ENCODE measurements at places on chromosomes 4 and X.

GRCh38 chr4:71133491-71133890, 140.0 kb downstream of the DCK start:
- no peak for DNase-seq

- DNase-seq = no peak
Measured at GRCh38 chrX:28321286-28321685, 266.0 kb upstream of the IL1RAPL1 start.

GRCh38 chrX:12089740-12090139, 48.5 kb upstream of the FRMPD4 start:
- no peak for DNase-seq

DNA sequence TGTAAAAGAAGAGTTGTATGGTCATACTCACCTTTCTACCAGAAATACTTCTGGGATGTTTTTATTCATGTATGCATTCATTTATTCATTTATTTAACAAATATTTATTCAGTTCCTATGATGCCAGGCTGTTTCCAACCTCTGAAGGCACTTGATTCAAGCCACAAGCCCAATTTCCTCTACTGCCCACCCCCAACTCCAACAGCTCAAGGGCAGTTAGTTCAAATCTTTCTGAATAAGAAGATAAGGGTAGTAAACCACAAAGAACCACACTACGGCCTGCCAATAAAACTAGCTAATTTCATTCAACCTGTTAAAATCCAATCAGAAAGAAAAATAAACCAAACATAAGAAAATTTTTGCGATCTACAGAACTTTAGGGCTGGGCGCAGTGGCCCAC, 31.2 kb downstream of the LRBA start:
- no peak for DNase-seq

DNA sequence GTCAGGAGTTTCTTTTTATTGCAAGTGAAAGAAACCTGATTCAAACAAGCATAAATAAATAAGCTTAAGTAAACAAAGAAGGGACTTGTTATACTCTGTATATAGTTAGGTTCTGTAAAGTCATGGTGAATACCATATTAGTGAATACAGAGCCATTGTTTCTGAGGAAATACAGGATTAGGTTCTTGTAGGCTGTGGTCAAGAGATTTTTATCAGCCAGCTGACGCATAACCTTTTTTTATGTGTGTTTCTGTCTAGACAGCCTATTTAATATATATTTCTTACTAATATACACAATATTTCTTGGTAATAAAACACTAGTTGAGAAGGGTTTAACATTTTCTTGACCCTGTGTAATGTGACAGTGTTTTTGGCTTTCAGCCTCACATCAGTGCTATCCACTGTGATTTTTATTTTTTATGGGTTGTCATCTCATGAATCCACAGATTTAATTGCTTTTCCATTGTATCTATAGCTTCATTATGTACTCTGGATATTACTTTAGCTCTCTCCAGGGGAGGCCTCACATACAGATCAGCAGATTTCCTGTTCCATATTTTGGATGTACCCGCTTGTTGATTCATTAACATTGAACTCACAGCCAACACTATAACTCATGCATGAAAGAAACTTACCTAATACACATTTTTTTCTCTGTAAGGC, 8.0 kb downstream of the HERC3 start:
- no peak for DNase-seq

DNA sequence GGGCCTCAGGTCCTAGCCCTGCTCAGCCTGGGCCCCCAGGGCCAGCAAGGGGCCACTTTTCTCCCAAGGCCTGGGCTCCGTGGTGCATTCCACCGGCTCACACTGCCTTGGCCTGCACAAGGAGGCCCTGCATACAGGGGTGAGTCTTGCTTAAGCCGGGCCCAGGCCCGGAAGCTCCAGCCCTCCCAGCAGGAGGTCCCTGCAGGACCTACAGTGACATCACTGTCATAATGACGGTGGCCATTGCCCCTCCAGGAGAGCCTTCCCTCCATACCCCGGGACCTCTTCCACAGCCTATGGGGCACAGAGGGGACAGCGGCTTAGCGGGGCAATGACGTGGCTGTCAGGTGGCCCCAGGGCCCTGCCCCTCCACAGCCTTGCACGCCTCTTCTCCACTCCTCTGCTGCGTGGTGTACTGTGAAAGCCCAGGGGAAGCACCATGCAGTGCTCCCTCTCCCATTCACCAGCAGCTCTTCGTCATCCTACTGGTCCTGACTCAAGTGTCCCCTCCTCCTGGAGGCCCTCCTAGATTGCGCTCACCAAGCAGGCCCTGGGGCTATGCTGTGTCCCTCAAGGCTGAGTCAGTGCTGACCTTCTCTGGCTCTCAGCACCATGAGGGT, 32.3 kb upstream of the AFAP1 start:
- DNase-seq = no peak

DNA sequence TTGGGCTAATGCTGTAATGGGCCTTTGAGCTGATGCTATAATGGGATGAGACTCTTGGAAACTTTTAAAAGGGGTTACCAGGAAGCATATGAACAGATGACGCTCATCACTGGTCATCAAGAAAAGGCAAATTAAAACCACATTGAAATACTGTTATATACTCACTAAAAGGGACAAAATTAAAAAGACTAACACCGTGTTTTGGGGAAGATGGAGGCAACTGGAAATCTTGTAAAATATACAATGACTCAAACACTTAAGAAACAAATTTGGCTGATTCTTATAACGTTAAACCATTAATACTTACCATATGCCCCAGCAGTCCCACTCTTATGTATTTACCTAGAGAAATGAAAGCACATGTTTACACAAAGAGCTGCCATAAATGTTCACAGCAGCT, 207.2 kb upstream of the GPRIN3 start:
- no peak for DNase-seq

DNA sequence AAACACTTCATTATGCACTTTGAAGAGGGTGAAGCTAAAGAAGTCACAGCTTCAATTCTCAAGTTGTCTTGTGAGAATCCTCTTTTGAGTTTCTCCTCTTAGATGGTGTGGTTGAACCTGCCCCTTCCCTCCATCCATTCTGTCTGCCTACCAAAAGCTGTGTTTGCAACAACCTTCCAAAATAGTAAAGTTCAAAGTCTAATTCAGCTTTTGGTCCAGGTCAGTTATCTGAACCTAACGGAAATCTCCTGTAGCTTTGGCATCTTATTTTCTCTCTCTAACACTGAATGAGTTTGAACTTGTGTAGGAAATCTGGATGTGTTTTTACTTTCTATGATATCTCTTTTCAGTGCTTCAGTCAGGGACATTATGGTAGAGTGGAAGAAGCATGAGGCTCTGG, 201.7 kb upstream of the AR start:
- DNase-seq = no peak

DNA sequence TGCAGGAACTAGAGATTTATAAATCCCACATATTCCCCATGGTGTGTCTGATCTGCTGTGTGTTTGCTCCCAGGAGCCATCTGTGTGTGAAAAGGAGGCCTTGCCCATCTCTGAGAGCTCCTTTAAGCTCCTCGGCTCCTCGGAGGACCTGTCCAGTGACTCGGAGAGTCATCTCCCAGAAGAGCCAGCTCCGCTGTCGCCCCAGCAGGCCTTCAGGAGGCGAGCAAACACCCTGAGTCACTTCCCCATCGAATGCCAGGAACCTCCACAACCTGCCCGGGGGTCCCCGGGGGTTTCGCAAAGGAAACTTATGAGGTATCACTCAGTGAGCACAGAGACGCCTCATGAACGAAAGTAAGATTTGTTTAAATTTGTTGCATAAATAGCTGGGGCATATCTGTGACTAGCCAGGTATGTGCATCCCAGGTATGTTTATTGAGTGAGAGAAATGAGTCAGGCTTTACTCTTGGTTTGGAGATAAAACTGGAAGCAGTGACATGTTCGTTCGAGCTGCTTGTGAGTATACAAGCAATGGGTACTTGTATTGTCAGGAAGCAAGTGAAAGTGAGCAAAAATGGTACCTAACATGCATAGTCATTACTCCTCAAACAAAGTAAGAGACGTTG, 89.5 kb downstream of the PTTG2 start:
- no peak for DNase-seq

DNA sequence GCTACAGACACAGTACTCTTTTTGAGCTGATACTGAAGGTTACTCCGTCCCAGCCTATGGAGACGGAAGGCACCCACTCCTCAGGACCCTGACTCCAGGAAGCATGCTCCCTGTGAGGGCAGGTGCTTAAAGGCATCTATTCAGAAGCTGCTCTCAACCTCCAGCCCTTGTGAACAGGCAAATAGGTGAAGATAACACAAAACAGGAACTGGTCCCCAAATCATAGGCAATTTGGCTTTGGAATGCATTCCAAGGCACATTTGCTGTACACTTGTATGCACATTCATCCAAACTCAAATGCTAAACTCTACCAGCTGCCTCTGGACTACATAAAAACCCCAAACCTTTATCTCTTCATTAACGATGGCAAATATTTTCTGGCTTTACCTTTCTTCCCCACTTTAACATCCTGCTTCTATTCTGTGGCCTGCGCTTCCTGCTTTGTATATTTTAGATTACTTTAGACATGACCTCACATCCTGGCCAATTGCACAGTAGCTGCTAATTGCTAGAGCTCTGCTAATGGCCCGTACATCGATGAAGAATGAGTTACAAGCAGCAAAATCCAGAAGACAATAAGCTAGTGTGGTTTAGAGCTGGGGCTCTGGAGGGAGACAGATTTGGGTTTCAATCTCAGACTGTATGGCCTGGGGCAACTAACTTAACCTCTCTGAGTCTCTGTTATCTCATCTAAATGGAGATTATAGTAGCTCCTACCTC, 3.2 kb downstream of the SEL1L3 start:
- DNase-seq = no peak

- no peak for DNase-seq
Measured at GRCh38 chr4:63831590-63832155, 577.6 kb downstream of the TECRL start.

Measured in renal cortex interstitium (tissue), 15 donors.